Gastrocnemius medialis (tissue), 4 donors: ENCODE measurements at places on chromosomes 13 and 19. TPM values are rescaled to one million over a fixed set of nuclear protein-coding genes. Genes with fewer than 3 reads are reported as not detected.
A peak's percentile ranks its signal among the peaks of the same experiment; 100 is the strongest.

- no peak overlapping the region for H3K4me3 ChIP-seq
- peaks cover 10% of the 10 kb centered on the region for H3K36me3 ChIP-seq
- no peaks in the 10 kb centered on the region for H3K27me3 ChIP-seq
- H3K4me1 ChIP-seq: no peaks in the 10 kb centered on the region
Measured at GRCh38 chr13:111313911-111314425, 6.5 kb upstream of the TEX29 start.

GRCh38 chr19:2332341-2333026, 4.0 kb downstream of the SPPL2B start:
- DNase-seq: peak; percentile 52
- H3K4me3 ChIP-seq: peak overlapping the region; percentile 32
- no peaks in the 10 kb centered on the region for H3K36me3 ChIP-seq

- peaks cover 53% of the 10 kb centered on the region for H3K4me1 ChIP-seq
- peak overlapping the region; percentile 91 for H3K27ac ChIP-seq
- no peak overlapping the region for H3K4me3 ChIP-seq
- DNase-seq: no peak
- H3K27me3 ChIP-seq: no peaks in the 10 kb centered on the region
Measured at GRCh38 chr19:1262623-1263123, 6.5 kb upstream of the CIRBP start.

Gene BCL3
- total RNA-seq: 8.3 TPM

Gene TEX26
- total RNA-seq: not detected

Gene GJB2
- 0.36 TPM for total RNA-seq

DNA sequence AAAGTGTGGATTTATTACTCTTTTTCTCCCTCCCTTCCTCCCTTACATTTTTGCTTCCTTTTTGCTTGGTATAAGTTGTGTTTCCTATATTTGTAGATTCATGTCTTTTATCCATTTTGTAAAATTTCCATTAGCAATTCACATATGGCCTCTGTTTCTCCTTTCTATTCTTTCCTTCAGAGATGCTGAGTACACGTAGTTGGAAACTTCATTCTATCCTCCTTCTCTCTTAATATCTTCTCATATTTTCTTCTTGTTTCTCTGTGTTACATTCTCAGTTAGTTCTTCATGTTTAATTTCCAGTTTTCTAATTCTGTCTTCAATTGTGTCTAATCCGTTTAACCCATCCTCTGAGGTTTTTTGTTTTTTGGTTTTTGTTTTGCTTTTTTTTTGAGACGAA, 188.9 kb downstream of the ZIC5 start:
- no peaks in the 10 kb centered on the region for H3K27me3 ChIP-seq
- H3K4me3 ChIP-seq: no peak overlapping the region
- no peak for DNase-seq
- no peaks in the 10 kb centered on the region for H3K36me3 ChIP-seq
- H3K27ac ChIP-seq: no peak overlapping the region
- H3K4me1 ChIP-seq: no peaks in the 10 kb centered on the region

DNA sequence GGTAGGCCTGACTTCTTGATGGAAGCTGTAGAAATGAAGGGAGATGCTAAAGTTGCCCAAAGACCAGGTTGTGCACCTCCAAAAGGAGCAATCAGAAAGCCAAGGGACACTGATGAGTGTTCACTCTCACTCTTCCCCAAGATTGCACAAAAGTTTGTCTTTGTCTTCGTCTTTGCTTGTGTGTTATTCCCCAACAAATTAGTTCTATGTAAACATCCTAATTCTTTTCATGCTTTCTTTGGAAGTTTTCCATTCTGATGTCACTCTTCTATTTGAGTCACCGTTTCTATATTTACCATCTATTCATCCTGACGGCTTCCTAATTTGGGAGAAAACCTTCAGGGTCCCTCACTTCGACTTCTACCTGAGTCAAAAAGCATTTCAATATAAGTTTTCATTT, 3.7 kb upstream of the TMEM272 start:
- no peaks in the 10 kb centered on the region for H3K27me3 ChIP-seq
- no peaks in the 10 kb centered on the region for H3K36me3 ChIP-seq
- no peak overlapping the region for H3K27ac ChIP-seq
- H3K4me3 ChIP-seq: no peak overlapping the region

DNA sequence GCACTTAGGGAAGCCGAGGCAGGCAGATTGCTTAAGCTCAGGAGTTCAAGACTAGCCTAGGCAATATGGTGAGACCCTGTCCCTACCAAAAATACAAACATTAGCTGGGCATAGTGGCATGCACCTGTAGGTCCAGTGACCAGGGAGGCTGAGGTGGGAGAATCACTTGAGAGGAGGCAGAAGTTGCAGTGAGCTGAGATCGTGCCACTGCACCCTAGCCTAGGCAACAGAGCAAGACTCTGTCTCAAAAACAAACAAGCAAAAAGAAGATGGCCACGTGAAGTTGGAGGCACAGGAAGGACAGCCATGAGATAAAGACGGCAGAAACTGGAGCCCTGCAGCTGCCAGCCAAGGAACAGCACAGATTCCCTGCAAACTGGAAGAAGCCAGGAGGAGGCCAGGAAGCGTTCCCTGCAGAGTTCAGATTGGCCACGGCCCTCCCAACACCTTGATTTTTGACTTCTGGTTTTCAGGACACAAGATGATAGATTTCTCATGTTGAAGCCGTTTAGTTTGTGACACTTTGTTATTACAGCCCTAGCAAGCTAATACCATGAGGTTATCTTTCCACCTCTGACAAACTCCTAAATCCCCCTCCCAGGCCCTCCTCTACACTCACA, 786.7 kb downstream of the UQCRFS1 start:
- no peak for DNase-seq
- no peaks in the 10 kb centered on the region for H3K36me3 ChIP-seq
- H3K4me3 ChIP-seq: no peak overlapping the region
- H3K27me3 ChIP-seq: peaks cover 15% of the 10 kb centered on the region

- H3K4me1 ChIP-seq: no peaks in the 10 kb centered on the region
- no peaks in the 10 kb centered on the region for H3K36me3 ChIP-seq
- H3K27me3 ChIP-seq: no peaks in the 10 kb centered on the region
- H3K27ac ChIP-seq: no peak overlapping the region
- H3K4me3 ChIP-seq: no peak overlapping the region
Measured at GRCh38 chr13:73576291-73576690, 517.5 kb downstream of the KLF5 start.

DNA sequence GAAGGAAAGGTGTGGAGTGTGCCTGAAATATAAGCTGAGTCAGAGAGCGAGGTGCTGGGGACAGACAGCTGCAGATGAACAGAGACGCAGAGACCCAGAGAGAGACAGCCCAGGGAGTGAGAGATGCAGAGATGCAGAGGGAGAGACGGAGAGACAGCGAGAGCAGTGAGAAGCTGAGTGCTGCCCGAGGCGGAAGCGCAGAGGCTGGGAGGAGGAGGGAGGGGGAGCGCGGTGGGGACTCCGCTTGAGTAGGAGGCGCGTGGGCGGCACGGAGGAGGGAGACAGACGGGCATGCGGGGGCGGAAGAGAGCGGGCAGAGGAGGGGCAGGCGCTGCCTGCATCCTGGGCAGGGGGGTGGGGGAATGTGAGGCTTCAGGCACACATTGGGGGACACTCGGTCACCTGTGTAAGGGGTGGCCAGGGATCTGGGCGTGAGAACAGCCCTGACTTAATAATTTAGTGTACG, 25.7 kb downstream of the SLC8A2 start:
- no peak overlapping the region for H3K4me3 ChIP-seq
- DNase-seq: no peak
- no peaks in the 10 kb centered on the region for H3K4me1 ChIP-seq
- H3K27me3 ChIP-seq: peaks cover 84% of the 10 kb centered on the region
- no peak overlapping the region for H3K27ac ChIP-seq

Gene ZNF582
- total RNA-seq: 1.1 TPM
